Activated gamma-delta T cell (primary cell): ENCODE measurements at places on chromosomes 13 and 19.

DNA sequence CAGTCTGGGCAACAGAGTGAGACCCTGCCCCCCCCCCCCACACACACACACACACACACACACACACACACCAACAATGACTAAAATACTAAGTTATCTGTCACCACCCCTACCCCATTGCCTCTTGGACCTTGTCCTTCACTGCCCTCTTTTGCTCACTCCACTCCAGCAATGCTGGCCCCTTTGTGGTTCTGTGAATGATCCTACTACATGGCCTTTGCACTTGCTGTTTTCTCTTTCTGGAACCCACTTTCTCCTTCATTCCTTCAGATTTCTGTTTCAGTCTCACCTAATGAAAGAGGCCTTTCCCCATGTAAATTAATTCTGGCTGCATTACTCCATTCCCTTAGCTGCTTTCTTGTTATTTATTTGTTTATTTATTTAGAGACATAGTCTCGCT is 2.5 kb upstream of the SAMD4B start:
- DNase-seq = no peak

- DNase-seq = peak; percentile 82
Measured at GRCh38 chr19:44748426-44749254, at the start of gene BCL3. Gene BCL3, plus strand, starts transcription at chr19:44748708. Its CDS starts 83 bp downstream, at chr19:44748791.

DNA sequence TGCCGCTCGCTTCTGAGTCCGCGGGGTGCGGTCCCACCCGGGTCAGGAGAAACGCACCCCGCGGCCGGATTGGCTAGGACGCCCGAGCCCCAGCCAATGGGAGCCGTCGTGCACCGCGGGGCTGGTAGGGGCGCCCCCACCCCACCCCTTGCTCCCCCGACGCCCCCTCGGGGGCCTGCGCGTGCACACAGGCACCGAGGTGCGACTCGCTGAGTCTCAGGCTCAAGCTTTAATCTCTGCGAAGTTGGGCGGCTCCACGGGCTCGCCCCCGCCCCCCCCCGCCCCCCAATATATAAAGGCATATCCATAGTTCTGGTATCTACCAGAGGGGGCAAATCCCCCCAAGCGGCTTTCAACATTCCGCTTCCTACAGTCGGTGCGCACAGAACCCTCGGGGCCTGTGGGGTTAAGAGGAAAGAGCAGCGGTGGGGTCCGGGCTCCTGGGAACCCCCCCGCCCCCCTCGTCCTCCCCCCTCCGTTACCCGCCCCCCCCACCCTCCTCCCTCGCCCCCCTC is at the start of gene COX6B2:
COX6B2 (minus strand) TSS at position 22 of the 515 bp plus-strand sequence. CDS start 198 bp downstream, outside the sequence.
- DNase-seq = no peak

GRCh38 chr19:4636151-4636717 is 3.1 kb upstream of the TNFAIP8L1 start:
- peak; percentile 62 for DNase-seq

- DNase-seq = no peak
Measured at GRCh38 chr19:7226739-7227138, 67.5 kb downstream of the INSR start.

DNA sequence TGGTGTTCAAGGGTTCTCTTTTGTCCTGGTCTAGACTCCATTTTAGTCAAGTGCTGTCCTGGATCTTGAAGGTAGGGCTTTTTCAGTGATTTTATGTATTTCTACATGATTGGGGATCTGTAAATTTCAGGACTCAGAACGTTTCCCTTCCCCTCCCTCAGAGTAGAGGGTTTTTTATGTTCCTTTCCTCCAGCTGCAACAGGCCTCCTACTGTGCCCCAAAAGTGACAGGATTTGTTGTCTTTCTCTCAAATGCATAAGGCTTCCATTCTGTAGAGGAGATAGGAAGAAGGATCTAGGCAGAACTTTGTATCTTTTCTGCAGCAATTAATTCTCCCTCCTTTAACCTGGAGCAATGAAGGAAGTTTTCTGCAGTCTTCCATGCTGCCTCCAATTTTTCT is 251.3 kb downstream of the MAB21L1 start:
- no peak for DNase-seq

DNA sequence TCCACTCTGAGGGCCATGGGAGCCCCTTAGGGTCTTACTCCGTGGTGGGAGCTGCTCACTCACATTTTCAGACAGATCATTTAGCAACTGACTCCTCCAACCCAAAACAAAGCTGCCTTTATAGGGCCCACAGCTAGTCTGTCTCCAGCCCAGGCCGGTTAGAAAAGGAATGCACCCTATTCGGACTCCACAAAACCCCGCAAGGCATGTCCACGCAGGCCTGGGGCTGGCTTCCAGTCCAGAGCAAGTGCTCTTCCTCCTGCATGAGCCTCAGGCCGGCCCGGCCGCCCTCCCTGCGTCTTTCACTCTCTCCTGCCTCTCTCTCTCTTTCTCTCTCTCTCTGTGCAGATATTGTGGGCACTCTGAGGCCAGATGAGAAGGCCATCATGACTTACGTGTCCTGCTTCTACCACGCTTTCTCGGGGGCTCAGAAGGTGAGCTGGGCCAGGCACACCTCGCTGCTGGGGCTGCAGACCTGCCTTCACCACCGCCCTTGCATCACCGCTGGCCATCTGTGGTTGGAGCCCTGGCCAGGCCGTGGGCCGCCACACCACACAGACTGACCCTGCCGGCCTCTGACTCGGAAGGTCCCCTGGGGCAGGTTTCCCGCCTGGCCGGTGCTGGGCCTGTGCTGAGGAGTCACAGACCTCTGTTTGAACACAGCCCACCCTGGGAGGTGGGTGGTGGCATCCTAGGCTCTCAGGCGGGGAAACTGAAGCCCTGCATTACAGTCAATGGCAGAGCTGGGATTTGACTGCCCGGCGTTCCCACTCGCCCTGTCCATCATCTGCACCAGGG is 33.1 kb downstream of the CAPN12 start:
- no peak for DNase-seq

- no peak for DNase-seq
Measured at GRCh38 chr13:110403315-110403714, 96.2 kb downstream of the COL4A2 start.

- no peak for DNase-seq
Measured at GRCh38 chr13:106752584-106753170, 184.7 kb upstream of the ARGLU1 start.

- no peak for DNase-seq
Measured at GRCh38 chr19:35717665-35718344, at the start of gene KMT2B. Gene KMT2B, plus strand, starts transcription at chr19:35718003. Its CDS starts 16 bp downstream, at chr19:35718019.

- DNase-seq = no peak
Measured at GRCh38 chr19:58319241-58319640, 7.6 kb upstream of the ZSCAN22 start.

DNA sequence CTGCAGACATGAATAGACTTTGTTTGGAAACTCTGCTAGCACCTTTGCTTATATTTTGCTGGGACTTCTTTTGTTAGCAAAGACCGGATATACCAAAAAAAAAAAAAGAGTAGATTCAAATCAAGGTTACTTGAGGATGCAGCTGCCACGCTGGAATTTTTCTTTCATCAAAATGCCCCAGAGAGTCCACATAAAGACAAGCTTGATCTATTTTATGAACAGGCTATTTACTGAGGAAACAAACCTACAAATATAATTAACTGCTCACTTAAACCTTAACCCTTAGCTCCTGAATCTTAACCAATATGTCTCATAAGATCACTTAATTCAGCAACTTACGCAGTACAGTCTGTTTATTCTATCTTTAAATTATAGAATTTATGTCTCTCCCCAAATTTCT is 27.1 kb upstream of the DOCK9 start:
- DNase-seq = no peak

DNA sequence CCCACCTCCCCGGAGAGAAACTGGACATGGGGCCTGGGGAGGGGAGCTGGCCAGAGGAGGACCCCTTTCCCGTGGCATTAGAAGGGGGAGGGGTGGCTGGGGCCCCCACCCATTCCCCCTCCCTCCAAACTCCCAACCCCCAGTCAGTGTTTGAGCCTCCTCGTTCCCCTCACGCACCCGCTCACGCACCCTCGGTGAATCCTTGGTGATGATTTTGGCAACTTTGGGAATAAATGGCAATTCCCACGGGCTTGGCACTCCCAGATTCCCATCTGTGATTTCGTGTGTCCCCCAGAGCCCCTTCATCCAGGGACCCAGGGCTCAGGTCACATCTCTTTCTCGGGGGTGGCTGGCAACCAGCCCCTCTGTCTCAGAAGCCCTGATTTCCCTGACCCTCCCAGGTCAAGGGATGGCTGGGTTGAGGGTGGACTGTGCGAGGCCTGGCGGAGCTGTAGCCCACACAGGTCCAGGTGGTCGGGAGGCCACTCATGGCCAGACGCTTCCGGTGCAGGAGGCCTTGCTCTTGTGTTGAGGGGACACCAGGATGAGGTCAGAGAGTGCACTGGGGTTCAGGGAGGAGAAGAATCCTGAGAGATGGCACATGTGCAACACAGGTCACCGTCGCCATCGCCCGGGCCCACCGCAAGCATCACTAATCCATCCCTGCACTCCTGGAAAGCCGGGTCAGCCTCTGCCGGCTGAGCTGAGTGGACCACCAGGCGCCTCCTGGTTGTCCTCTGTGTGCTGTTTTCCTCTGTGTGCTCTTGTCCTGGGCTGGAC is 20.7 kb downstream of the EPN1 start:
- DNase-seq = no peak

GRCh38 chr19:54661846-54662481 is 821 bp upstream of the LILRB4 start:
- no peak for DNase-seq

DNA sequence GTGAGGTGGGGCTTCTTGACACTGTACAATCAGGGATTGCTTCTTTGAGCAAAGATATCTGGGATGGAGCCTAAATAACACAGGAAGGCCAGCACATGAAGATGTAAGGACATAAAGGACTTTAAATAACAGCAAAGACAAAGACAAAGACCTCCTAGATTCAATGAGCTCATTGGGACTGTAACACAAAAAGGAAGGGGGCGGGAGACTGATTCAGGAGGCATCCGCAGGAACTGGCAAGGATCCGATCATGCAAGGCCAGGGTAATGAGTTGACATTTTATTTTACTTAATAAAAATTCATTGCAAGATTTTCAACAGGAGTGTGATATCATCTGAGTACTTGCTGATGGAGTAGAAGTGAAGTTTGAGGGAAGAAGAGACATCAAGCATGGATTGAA is 121.5 kb downstream of the LHFPL6 start:
- no peak for DNase-seq

DNA sequence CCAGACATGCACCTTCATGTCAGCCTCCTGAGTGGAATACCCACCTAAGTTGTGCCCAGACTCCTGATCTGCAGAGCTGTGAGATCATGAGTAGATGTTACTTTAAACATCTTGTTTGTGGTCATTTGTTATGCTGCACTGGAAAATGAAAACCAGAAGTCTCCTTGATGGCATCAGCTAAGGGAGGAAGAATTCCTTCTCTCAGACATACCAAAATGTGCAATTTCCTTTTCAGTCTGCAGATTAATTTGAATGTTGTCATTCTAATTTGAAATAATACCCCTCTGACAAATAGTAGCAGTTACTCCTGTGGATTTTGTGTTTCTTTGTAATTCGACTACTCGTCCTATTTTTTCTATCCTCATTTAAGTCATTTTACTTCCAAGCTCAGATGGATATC is 59.3 kb downstream of the ITGBL1 start:
- DNase-seq = no peak

DNA sequence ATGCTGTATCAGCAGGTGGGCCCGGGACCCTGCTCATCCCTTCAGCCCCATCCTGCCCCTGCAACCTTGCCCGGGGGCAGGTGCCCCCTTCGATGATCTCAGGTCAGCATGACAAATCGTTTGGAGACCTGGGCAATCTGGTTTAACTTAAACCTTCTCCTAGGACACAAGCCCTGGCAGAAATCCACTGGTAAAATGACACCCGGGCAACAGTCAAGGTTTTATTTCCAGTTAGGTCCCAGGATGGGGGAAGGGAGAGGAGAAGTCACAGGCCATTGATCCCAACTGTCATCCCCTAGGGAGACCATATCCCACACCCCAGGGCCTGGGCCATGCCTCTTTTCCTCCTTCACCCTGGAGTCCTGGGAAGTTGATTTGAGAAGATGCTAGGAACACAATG is 1.8 kb upstream of the PLIN5 start:
- DNase-seq = no peak

GRCh38 chr19:40331052-40331451 is 17.1 kb downstream of the C19orf47 start:
- DNase-seq = no peak

- no peak for DNase-seq
Measured at GRCh38 chr13:58855283-58855682, 1223.7 kb downstream of the PCDH17 start.

GRCh38 chr13:39148513-39148961 is 110.3 kb downstream of the NHLRC3 start:
- DNase-seq = no peak

GRCh38 chr13:109776575-109776974 is 9.8 kb downstream of the IRS2 start:
- no peak for DNase-seq

GRCh38 chr13:72763411-72763810 is 18.3 kb downstream of the DIS3 start:
- DNase-seq = no peak

GRCh38 chr13:101146101-101146898 is 270.0 kb downstream of the NALCN start:
- DNase-seq = no peak

DNA sequence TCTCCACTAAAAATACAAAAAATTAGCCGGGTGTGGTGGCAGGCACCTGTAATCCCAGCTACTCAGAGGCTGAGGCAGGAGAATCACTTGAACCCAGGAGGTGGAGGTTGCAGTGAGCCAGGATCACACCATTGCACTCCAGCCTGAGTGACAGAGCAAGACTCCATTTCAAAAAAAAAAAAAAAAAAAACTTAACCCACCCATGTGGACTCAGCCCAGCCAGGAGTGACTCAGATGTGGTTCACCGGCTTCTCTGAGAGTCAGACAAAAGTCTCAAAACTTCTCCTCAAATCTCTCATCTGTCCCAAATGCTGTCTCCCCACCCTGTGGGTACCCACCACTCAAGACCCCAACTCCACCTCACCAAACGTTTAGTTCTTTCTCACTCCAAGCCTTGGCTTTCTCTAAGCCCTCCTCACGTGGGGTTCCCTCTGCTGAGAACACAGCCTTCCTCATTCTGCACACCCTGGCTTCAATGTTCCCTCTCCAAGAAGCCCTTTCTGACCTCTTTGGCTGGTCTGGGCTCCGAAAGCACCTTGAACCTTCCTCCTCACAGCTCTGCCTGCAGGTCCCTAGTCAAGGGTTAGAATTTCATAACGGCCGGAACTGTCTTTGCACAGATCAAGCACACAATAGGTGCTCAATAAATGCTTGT is 11.1 kb upstream of the RAB3A start:
- DNase-seq = no peak

GRCh38 chr13:29108068-29108786 is 288.1 kb downstream of the MTUS2 start:
- no peak for DNase-seq
